Pancreas (tissue), 10 donors: ENCODE measurements at places on chromosomes 12 and 14. TPM values are rescaled to one million over a fixed set of nuclear protein-coding genes. Genes with fewer than 3 reads are reported as not detected.

Gene KRT78
- 1.1 TPM for polyA plus RNA-seq

DNA sequence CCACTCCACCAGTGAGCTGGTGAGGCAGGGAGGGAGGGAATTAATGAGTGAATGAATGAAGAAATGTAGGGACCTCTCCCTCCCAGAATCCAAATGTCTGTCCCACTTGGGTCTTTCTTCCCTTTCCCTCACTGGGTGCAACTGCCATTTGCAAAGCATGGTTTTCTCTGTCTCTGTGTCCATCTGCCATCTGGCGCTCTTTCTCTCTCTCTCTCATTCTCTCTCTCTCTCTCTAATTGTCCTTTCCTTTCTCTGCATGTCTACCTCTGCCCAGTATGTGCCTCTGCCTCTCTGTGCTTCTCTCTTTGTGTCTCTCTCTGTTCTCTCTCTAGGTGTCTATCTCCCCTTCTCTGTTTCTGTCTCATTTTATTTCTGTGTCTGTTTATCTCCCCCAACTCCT lies 102.7 kb downstream of the CMKLR1 start:
- DNase-seq, result no peak

DNA sequence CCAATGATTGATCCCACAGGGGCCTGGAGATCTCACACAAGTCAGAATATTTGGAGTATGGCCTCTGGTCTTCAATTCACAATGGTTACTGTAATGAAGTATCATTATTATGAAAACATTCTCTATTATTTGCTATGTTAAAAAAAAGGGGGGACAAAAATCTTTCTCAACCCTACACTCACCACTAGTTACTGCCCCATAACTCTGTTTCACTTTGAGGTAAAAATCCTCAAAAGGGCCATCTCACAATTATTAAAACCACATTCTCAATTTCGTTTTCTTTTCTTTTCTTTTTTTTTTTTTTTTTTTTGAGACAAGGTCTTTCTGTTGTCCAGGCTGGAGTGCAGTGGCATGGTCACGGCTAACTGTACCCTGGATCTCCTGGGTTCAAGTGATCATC lies 59.6 kb upstream of the KCNC2 start:
- DNase-seq, result no peak

DNA sequence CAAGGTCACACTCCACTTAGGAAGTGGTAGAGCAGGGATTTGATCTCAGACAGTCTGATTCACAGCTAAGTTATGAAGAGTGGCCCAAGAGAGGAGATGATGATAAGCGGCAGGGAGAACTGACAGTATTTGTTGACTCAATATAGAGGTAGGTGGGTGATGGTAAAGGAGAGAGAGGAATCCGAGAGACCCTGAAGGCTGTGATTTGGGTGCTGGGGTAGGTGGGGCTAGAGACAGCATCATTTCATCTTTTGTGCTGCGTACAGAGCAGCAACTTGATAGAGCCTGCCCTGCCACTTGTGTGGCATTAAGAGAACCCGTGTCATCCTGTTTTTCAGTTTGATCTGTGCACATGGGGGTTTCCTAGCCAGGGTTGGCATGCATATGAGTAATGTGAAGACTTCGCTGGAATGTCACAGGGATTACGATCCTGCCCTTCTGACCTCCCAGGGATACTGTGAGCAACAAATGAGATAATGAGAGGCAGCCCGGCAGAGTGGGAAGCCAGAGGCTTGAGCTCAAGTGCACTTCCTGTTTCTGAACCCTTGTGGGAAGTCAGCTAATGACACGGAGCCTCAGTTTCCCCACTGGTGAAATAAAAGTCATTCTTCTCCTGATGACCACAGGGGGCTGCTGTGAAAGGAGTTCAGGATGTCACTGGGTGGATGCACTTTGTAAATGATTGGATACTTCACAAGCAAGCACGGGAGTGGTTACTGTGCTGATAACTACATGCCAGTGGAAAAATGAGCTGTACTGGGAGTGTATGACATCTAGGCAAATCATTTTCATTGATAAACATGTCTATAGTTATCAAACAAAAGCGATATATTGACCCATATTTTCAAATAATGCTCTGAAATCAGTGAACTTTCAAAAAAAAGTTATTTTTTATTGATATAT lies 59.5 kb upstream of the IGF1 start:
- no peak for DNase-seq
